ENCODE measurements at places on chromosomes 4 and X.

DNA sequence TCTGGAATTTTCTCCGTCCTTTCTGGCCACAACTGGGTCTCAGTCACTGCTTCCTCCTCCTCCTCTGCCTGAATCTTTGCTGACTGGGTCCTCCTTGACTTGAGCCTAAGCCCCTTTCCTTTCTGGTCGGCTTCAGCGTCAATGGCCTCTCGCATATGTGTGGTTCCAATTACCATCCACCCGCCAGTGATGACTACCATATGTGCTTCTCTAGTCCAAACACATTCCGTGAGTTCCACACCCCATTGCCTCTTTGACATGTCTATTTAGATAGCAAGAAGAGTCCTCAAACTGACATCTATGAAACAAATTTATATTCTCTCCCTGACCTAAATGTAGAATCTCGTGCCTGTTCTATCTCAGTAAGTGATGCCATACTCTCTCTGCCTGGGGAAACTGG is 19.8 kb downstream of the MXRA5 start:
- no peak for DNase-seq

- DNase-seq: no peak
Observed at GRCh38 chrX:52341493-52341892, 27.3 kb upstream of the XAGE2 start.

- DNase-seq: no peak
Observed at GRCh38 chr4:145828802-145829485, 109.7 kb downstream of the ZNF827 start.

DNA sequence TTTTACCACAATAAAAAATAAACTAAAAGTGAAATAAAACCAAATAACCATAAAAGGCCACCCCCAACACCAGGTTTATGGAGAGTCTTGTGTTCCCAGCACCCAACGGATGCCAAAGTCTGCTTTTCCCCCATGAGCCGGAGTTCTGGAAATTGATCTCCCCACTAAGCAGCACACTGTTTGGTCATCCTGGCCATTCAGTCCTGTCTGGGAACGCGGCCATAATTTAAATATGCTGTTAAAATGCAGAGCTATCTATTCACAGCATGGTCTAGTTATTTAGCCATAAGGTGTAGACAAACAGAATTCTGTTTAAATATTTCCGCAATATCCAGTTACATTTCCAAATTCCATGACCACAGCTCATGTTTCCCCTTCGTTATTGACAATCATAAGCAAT is 129.6 kb upstream of the TBL1X start:
- DNase-seq: no peak

DNA sequence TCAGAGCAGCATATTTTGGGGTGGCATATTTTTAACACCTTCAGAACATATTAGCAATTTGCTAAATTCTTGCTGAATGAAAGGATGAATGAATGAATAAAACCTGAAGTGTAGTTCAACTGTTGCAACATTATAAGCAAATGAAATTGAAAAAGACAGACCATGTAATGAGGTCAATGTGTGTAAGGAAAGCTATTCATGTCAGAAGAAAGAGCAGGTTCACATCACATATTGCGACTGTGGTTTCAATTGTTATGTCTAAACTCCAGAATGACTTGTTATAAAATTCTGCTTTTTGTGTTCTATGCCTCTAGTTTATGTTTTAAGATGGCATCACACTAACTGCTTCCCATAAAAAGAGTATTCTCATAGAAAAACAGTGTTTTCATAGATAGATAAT is 32.9 kb upstream of the DSPP start:
- no peak for DNase-seq

DNA sequence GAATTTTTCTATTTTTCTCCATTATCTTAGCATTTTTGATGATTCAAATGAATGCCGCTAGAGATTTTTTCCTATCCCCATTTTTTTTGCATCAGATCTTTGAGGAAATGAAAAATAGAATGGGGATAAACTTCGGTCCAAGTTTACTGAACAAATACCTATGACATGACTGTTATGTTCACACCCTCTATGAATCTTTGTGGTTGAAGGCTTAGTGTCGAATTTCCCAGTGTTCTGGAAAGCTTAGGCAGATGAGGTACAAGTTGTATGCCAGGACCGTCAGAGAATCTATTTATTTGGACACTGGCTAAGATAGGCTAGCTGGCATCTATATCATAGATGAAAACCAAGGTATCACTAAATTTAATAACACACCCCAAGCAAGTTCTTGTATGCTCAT is 123.4 kb downstream of the SPCS3 start:
- no peak for DNase-seq

GRCh38 chr4:102723511-102723910 is 37.3 kb downstream of the MANBA start:
- DNase-seq: no peak

DNA sequence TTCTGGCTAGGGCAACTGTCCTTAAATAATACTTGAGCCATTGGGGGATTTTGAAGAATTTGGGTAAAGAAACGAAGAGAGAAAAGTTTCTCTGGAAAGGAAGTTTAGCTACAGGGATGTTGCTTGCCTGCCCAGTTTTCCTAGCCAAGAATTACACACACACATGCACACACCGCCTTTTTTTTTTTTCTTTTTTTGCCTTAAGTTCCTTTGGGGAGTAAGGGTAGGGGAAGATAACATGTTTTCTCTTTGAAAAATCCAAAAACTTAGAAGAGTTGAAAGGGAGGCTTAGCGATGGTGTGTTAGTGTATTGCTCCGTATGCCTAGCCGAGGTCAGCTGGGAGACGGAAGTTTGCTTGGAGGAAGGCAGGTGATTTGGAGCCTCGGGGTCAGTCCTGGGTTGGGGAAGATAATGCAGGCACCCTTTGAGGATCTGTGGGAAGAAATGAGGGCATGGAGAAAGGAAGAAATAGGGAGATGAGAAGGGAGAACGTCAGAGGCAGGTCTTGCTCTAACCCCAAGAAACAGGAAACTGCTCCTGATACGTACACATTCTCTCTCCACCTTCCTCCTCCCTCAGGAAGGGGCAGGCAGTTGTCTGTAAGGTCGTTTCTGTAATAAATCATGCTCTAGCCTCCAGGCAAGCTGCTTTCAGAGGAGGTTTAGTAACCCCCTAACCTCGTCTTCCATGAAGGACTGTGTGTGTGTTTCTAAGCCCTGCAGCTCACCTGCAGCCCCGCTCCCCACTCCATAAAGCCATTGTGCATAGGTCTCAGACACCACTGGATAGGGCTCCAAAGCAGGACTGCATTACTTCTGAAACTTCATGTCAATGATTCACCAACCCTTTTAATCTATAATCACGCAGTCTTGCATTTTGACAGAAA is 10.5 kb downstream of the KLF3 start:
- no peak for DNase-seq

DNA sequence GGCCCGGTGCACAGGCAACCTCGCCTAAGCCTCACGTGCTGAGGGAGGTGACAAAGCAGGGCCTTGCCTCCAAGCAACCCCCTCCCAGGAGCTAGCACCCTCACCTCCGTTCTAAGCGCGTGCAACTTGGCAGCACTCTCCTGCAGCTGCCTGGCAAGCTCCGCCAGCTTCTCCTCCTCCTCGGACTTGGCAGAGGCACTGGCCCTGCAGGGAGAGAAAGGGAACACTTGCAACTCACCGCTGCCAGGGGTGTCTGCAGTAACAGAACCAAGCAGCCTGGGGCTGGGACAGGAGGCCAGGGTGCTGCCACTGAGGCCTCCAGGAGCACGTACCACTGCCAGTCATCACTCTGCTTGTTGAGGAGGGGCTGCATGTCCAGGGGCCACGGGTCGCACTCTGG is 10.3 kb upstream of the TREX2 start:
- DNase-seq: no peak

DNA sequence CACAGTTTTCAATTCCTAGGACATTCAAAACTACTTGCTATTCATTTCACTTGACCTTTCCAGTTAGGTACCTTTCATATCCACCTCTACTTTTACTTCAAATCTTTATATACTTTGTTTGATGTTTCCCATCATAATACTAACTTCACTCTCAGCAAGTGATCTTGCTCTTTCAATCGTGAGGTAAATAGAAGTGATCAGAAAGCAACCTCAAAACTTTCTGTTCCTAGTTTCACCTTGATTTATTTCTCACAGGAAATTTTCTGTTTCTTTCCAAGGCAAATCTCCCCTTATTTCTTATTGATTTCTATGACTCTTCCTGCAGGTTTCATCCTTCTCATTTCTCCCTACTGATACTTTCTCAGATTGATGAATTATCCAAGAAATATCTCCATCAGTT is 623.5 kb downstream of the FSTL5 start:
- no peak for DNase-seq
